HuH-7 (cell line): ENCODE measurements at places on chromosomes 2 and 18.

DNA sequence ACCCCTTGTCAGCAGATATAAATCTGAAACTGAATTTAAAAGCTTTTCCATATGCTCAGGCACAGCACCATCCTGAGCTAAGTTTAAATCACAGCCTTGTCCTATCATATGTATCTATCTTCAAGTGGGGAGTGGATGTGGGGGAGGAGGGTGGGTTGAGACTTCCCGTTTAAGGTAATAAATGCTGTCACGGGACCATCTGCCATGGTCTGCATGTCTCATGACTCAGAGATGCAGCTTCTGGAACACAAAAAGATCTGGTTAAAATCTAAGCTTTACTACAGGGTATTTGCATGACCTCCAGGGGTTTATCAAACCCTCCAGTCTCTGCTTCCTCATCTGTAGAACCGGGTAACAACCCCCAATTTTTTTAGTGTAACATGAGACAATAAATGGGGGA, 377.7 kb upstream of the ST6GAL2 start:
- DNase-seq = no peak

- DNase-seq = peak; percentile 39
Observed at GRCh38 chr2:236352761-236353593, 88.8 kb upstream of the ASB18 start.

- no peak for DNase-seq
Observed at GRCh38 chr18:21383031-21383430, 141.0 kb downstream of the GREB1L start.

- no peak for DNase-seq
Observed at GRCh38 chr2:226411205-226411604, 388.4 kb downstream of the IRS1 start.

DNA sequence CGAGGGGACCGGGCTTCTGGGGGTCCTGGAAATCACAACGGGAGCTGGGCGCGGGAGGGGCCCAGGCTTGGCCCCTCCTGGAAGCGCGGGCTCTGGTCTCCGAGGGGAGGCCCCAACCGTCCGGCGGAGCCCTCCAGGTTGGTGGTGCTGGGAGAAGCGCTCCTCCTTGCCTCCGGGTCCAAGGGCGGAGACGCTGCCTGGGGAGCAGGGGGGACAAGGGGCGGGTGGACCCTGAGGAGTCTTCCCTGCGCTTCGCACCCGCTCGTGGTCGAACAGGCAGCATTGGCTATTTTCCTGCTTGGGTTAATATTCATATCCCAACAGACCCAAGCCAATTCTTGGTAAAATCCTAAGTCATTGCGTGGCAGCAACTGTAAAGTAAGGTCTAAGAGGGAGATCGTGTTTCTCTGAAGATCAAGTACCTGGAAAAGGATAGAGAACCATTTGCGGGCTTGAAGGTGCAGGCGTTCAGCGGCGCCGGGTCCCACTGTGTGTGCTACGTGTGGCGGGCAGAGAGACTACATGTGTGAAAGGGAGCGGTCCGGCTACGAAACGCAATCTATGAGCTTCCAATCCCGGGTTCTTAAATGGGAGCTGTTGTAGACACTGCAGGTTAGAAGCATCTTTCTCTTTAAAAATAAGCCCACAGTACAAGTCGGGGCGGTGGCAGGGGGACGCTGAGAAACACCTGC, 805 bp downstream of the CIDEA start:
- DNase-seq = no peak

GRCh38 chr2:108485253-108485652, 36.2 kb downstream of the GCC2 start:
- DNase-seq = no peak
